Kidney epithelial cell (primary cell): ENCODE measurements at places on chromosomes 5 and 9. TPM values are rescaled to one million over a fixed set of nuclear protein-coding genes. Genes with fewer than 3 reads are reported as not detected.

RNF180 gene
- 11.5 and 16.3 TPM in 2 replicates for total RNA-seq

PCDHGA4 gene
- total RNA-seq, result 3.5 and 3.6 TPM in 2 replicates

SETD9 gene
- total RNA-seq, result 23.8 and 25.3 TPM in 2 replicates

WNT8A gene
- not detected in 2 replicates for total RNA-seq

LEAP2 gene
- total RNA-seq, result 0.25 and 0.34 TPM in 2 replicates

CTXN3 gene
- total RNA-seq, result not detected in 2 replicates

DIPK1B gene
- total RNA-seq, result 17.1 and 27.0 TPM in 2 replicates

ANKRD34B gene
- total RNA-seq, result 1.5 and 2.2 TPM in 2 replicates

AMBP gene
- total RNA-seq, result not detected in 2 replicates
